ENCODE measurements at places on chromosomes 2 and 18.

DNA sequence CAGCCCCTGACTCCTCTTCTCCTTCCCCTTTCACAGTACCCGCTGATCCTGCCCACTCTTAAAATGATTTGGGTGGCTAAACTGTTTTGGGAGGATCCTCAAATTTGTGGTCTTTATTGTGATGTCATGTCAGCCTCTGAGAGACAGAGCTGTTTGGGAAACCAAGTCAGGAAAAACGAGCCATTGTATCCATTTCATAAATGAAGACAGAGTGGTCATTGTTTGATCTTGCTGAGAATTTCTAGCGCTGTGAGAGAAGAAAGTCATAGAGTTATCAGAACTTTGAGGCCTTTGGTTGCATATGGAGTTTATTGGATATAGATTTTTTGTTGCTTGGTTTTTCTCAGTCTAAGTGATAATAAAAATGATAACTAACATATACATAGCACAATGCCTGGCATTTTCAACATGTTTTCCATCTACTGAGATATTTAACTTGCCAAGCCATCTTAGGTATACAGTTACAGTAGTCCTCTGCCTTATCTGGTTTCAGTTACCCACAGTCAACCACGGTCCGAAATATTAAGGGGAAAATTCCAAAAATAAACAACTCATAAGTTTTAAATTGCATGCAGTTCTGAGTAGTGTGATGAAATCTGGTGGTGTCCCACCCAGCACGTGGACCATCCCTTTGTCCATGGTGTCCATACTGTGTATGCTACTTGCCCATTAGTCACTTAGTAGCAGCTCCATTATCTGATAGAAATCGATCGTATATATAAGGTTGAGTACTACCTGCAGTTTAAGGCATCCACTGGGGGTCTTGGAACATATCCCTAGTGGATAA, 105.0 kb upstream of the RASGRP3 start:
- no peak for DNase-seq

DNA sequence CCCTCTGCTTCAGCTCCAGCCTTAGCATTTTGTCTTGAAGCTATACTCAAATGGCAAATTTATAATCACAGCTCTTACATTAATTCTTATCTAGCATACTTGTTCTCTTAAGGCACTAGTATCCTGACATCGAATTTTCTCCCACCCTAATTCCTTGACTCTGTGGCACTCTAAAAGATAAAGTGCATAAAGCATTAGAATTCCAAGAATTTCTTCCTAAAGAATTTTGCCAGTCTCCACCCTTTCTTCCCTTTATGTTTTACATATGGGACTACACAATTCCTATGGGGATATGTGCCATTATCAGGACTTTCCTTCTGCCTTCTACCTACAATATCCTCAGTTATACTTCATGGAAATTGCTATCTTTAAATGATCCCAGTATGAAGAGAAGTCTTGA, 560.3 kb downstream of the ARHGAP15 start:
- DNase-seq: no peak

DNA sequence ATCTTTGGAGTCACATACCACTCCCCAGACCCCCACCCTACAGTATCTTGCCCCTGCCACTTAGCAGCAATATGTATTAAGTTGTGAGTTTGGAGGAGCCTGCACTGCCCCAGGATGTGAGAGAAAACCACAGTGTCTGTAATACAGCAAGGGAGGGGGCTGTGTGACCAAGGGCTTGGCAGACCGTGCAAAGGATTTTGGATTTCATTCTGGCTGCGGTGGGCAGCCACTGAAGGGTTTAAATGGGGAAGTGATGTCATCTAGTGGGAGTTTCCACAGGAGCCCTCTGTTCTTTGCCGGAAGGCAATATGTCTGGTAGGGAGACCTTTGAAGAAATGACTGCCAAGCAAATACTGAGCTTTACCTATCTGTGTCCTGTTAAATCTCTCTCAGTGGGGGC, 202.4 kb downstream of the FHOD3 start:
- DNase-seq: no peak

- no peak for DNase-seq
Observed at GRCh38 chr2:48566592-48567310, 36.8 kb downstream of the STON1 start.

- DNase-seq: no peak
Observed at GRCh38 chr2:158486970-158487325, 30.2 kb downstream of the PKP4 start.

DNA sequence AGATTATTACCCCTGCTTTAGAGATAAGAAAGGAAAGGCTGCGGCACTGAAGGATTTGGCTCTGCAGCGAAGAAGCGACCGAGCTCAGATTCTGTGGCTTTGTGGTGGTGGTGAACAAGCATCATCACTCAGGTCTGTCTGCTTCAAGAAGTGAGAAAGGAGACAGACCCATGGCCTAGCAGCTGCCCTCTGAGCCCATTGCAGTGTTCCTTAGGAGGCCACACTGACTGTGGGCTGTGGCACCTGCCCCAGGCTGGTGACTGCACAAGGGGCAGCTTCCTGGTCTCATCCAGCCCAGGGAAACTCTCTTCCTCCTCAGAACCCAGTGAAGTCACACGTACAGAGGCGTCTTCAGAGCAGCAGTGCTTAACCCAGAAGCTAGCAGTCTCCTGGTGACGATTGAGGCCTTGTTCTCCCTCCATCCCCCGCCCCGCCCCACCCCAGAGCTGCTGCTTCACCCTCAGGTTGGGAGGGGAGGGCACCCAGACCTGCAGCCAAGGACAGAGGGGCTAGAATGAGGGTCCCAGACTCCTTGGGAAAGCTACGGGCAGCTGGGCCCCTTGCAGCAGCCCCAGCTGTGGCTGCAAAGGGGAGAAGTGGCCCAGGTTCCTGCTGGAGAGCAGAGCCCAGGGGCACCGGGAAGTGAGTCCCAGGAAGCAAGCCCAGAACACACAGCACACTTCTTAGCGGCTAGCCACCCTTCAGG, 22.2 kb downstream of the BIN1 start:
- peak; percentile 43 for DNase-seq

GRCh38 chr2:219025637-219026585, 15.4 kb downstream of the CFAP65 start:
- no peak for DNase-seq

- no peak for DNase-seq
Observed at GRCh38 chr2:58634653-58635370, 393.7 kb upstream of the FANCL start.

DNA sequence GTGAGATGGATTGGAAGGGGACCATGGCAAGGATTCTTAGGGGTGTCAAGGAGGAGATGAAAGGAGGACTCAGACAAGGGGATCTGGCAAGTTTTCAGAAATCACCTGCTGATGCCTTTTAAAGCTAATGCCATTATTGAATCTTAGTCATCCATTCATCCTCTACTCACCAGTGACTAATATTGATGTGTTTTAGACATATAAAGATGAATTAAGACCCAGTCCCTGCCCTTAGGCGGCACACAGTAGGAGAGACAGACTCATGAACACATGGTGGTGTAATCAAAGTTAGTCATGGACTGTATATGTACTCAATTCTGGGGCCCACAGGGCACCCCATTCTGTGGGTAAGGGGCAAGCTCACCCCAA, 56.5 kb upstream of the ATL2 start:
- no peak for DNase-seq

- DNase-seq: no peak
Observed at GRCh38 chr2:8666581-8666980, 15.3 kb upstream of the ID2 start.

DNA sequence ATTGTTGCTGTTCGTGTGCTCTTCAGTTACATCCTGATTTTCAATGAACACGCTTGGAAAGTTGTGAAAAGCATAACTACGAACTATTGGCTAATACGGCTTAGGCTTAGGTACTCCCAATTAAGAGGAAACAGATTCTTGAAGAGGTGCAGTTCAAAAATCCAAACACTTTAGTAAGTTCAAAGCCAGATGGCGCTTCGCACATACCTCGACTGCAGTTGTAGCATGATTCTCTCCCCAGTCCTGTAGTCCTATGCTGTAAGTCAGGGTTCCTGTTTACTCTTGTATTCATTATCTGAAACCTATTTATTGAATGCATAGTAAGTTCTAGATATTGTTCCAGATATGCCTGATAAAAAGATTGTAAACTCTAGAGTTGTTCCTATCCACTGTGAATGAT, 165.2 kb downstream of the TRIB2 start:
- DNase-seq: no peak

- DNase-seq: no peak
Observed at GRCh38 chr2:198710562-198710961, 747.2 kb downstream of the SATB2 start.

- DNase-seq: no peak
Observed at GRCh38 chr2:219739866-219740440, 112.5 kb downstream of the SLC4A3 start.

DNA sequence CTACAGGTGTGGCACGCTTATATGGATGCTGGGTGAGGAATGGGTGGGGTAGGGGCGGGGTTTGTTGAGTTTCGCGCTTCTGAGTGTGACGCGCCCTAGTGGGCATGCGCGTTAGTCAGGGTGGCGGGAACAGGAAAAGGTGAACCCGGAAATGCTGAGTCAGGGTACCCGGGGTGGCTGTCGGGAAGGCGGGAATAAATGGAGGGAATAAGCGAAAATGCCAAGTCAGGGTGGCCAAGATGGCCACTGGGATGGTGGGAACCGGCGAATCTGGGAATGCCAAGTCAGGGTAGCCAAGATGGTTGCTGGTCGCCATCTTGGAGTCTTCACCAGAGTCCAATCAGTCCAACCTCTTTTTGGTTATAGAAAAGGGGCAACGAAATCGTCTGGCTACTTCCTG, 585.0 kb downstream of the SUCLG1 start:
- no peak for DNase-seq

GRCh38 chr18:10130606-10131005, 216.8 kb downstream of the VAPA start:
- no peak for DNase-seq

- DNase-seq: no peak
Observed at GRCh38 chr2:69210385-69210784, 176.6 kb downstream of the GFPT1 start.

DNA sequence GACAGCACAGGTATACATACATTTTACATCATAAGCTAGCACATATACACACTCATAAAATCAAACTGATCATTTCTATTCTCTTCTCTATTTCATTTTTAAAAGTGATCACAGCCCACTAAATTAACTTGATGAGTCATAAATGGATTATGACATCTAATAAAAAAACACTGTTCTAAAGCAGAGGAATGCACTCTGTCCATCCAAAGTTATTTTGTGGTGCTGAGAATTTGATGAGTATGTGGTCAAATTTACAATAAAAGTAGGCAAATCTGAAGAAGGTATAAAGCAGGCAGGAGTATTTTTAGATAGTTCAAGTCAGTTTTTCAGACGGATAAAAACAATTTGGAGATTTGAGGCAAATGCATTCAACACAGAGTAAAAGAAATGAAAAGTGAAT, 104.4 kb downstream of the NOL4 start:
- no peak for DNase-seq

DNA sequence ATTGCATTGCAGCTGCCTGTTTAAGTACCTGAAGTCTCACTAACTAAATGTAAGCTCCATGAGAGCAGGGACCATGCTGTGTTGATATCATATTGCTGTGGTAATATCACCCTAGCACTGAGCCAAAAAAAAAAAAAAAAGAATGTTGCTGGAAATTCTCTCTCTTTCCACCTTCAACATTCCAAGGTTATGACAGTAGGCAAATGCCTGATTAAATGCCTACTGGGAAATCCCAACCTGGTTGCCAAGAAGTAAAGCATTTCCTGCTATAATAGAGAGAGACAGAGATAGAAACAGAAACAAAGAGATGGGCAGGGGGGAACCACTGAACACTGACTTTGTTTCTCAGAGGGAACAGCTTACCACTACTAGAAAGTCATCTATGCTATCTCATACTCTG, 1604.2 kb downstream of the LRP1B start:
- DNase-seq: no peak

- no peak for DNase-seq
Observed at GRCh38 chr2:213834331-213834730, 550.1 kb downstream of the SPAG16 start.

DNA sequence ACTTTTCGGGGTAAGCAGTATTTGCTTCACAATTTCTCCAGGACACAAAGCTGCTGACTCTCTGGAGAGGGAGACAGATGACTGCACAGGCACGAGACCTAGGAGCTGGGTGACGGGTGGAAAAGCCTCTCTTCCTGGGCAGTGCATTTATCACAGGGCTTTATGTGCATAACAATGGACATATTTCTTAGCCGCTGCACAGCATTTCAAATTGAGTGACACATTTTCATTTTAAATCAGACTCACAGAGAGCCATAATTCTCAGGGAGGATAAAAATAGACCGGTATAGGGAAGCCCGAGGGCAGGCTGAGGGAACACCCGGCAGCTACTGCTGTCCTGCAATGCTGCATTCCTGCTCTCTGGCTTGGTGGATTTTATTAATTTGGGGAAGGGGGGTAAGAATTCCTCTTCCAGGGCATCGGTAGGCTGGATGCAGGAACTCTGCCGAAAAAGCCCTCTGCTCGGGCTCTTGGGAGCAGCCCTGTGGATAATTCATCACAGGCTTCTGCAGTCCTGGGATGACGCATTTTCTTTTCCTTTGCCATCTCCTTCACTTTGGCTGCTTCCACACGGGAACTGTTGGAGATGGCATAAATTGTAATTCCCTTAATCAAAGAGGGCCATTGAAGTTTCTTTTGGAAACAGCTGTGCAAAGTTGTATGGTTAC, 108.1 kb upstream of the ACAA2 start:
- no peak for DNase-seq

- peak; percentile 21 for DNase-seq
Observed at GRCh38 chr2:101150306-101151145, 656 bp downstream of the TBC1D8 start.

DNA sequence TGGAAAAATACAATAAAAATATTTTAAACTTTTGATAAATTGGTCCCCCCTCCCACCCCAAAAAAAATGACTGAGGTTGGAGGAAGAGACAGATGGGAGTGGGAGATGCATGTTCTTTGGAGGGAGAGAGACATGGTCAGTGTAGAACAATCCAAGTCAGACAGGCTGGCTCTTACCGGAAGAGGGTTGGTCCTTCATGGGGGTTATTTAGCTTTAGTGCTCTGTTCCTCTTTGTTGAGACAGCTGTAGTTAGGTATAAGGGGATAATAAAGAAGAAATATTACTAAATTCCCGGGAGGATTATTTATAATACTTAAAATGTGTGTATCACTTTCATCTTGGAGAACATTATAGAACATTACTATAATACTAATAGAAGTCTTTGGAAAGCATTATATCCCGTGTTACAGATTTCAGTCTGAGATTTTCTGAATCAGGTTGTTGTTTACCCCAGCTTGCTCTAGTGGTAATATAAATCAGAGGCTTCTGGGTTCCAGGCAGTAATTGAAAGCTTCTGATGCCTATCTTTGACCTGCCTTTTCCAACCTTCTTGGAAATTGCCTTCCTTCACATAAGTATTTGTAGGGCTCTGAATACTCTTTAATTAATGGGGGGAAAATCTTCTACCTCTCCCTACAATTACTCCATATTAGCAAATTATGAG, 87.7 kb downstream of the SPTBN1 start:
- DNase-seq: no peak

- no peak for DNase-seq
Observed at GRCh38 chr2:45172142-45172541, 162.9 kb upstream of the SIX2 start.
